ENCODE measurements at places on chromosomes 5 and 9. TPM values are rescaled to one million over a fixed set of nuclear protein-coding genes. Genes with fewer than 3 reads are reported as not detected.

Gene LTC4S
- total RNA-seq, result 2.1 TPM

Gene TMEM38B
- 20.1 TPM for total RNA-seq

Gene GRIN3A
- total RNA-seq, result 46.8 TPM

Gene FIBCD1
- 2.1 TPM for total RNA-seq

Gene SLC6A7
- total RNA-seq, result 20.5 TPM

Gene UIMC1
- 79.6 TPM for total RNA-seq

Gene ESM1
- 2.3 TPM for total RNA-seq

Gene IFNA8
- not detected for total RNA-seq

Gene SPATA31C1
- total RNA-seq, result not detected

Gene GRM6
- 0.23 TPM for total RNA-seq

Gene WHRN
- total RNA-seq, result 5.8 TPM

Gene HAVCR1
- 0.23 TPM for total RNA-seq

Gene WNK2
- total RNA-seq, result 30.7 TPM

Gene SLC46A2
- total RNA-seq, result not detected

Gene NR2F1
- 115 TPM for total RNA-seq

Gene HTR1A
- 5.5 TPM for total RNA-seq

Gene RUFY1
- total RNA-seq, result 31.1 TPM

Gene UCK1
- 15.5 TPM for total RNA-seq

Gene PLEKHG4B
- 4.2 TPM for total RNA-seq

Gene MYOT
- 1.8 TPM for total RNA-seq

Gene RLN2
- total RNA-seq, result 1.4 TPM

Gene CKMT2
- total RNA-seq, result 4.2 TPM

Gene AFAP1L1
- total RNA-seq, result 5.5 TPM

Gene FBP2
- 0.23 TPM for total RNA-seq

Gene GGTA1
- total RNA-seq, result 3.5 TPM

Gene TMEFF1
- total RNA-seq, result 46.6 TPM

Gene PRDM9
- total RNA-seq, result not detected

Gene PLAC8L1
- total RNA-seq, result 0.69 TPM

Gene C5orf34
- total RNA-seq, result 4.4 TPM

Gene EIF4E1B
- total RNA-seq, result 0.46 TPM

Gene GPX3
- 9.0 TPM for total RNA-seq

Gene BTNL8
- not detected for total RNA-seq

Gene PRR16
- 6.5 TPM for total RNA-seq

Gene RNF208
- 1.8 TPM for total RNA-seq

Gene GDA
- total RNA-seq, result 19.1 TPM

Gene FCN2
- total RNA-seq, result not detected

Gene GRHPR
- total RNA-seq, result 73.1 TPM

Gene DOCK8
- 4.2 TPM for total RNA-seq

Gene CENPP
- total RNA-seq, result 6.5 TPM

Gene PPP3R2
- total RNA-seq, result 0.92 TPM

Gene SARDH
- 4.2 TPM for total RNA-seq

Gene CACFD1
- 23.1 TPM for total RNA-seq

Gene PCDH1
- total RNA-seq, result 69.2 TPM

Gene KDM3B
- 84.0 TPM for total RNA-seq

Gene CDC20B
- 1.6 TPM for total RNA-seq

Gene EMB
- 31.1 TPM for total RNA-seq

Gene CEP78
- 44.8 TPM for total RNA-seq

Gene CTNND2
- total RNA-seq, result 99.7 TPM

Gene ADAMTS13
- total RNA-seq, result 3.5 TPM

Gene SPATA31D4
- total RNA-seq, result not detected

Gene HSPA9
- total RNA-seq, result 219 TPM

Gene EQTN
- total RNA-seq, result 1.4 TPM

Gene TAS2R1
- not detected for total RNA-seq

Gene INIP
- 31.6 TPM for total RNA-seq

Measured in diencephalon (tissue), 1 donor.